ENCODE measurements at places on chromosomes 2 and 18.

- no peak for DNase-seq
Observed at GRCh38 chr18:63236406-63236805, 83.2 kb downstream of the BCL2 start.

- DNase-seq = no peak
Observed at GRCh38 chr2:222591661-222592060, 64.2 kb downstream of the FARSB start.

DNA sequence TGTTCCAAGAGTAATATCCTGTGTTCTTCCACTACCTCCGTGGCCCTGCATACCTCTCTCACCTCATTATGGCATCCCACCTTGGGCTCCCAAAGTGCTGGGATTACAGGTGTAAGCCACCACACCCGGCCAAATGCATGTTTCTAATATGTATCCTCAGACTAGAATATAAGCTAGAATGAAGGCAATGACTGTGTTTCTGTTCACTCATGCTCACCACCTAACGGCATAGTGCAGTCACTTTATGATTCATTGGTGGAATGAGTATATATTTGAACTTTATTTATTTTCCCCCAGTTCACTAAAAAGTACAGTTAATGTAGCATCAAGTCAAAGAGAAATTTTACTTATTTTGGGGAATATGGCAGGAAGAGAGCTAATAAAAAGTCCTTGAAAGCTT lies 11.3 kb downstream of the PIGN start:
- no peak for DNase-seq

DNA sequence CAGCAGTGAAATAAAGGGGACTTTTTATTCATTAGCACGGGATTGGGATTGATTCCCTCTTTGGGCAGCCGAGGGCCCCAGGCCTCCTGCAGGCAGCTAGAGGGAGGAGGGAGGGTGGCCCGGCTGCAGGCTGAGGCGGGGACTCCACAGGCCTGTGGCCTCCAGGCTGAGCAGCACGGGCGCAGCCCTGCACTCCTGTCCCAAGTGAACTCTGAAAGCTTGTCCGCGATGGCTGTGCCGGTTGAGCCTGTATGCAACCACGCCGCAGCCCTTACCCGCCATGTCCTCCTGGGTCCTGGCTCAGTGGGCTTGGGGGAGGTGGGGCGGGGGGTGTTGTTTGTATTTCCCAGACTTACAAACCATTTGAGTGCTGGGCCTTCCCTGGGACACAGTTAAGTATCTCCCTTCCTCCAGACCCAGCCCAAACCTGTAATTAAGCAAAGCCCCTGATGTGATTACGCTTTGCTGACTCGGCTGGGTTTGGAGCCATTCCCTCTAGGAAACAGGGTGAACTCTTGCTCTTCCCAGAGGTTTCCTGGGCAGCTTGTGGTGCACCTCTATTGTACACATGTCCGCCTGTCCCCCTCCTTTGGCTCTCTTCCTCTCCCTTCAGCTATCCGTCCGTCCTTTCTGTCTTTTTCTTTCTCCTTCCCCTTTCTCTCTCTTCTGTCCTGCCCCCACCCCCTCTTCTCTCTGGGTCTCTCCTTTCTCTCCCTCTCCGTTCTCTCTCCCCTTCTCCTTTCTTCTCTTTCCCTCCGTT lies 5.3 kb downstream of the GLI2 start:
- DNase-seq = no peak

DNA sequence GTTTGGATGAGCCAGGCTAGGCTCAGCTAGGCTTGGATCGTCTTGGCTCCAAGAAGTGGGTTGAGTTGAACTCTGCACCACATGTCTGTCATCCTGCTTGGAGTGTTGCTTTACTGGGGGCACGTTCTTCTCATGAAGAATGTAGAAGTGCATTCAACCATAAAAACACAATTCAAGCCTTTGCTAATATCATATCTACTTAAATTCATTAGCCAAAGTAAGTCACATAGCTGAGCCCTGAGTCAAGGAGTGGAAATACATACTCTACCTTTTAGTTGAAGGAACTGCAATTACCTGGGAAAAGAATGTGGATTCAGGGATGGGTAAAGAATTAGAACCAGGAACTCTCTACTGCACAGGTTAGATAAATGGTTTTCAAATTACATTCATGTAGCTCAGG lies 360.4 kb upstream of the KCNH7 start:
- no peak for DNase-seq

- no peak for DNase-seq
Observed at GRCh38 chr18:43882358-43883055, 605.2 kb upstream of the SYT4 start.

DNA sequence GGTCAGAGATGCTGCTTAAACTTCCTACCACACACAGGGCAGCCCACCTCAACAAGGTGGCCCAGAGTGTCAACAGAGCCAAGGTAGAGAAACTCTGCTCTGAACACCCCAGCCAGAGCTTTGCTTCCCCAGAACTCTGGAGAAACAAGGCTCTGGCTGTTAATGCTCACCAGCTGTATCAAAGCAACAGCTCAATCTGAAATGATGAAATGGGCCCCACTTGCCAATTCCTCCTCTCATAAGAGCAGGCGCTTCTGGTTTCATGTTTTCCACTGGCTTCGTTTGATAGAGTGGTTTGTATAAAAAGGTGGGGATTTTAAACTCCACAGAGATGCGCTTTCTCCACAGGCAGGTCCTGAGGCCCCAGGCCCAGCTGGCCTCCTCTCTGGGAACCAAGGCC lies 60.9 kb upstream of the TFCP2L1 start:
- no peak for DNase-seq

- DNase-seq = no peak
Observed at GRCh38 chr2:156907806-156908205, 349.7 kb upstream of the GALNT5 start.

DNA sequence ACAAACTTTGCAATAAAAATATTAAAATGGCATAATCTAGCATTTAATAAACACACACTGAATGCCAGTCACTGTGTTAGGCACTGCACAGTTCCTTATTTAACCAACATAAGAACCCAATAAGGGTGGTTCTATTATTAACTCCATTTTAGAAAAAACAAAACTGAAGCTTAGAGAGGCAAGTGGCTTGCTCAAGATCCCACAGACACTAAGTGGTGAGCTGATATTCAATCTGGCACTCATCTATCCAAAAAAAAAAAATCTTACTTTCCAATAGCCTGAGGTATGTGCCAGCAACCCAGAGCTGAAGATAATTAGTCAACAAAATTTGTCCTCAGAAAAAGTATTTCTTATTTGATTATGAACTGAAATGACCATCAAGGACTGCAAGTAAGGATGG lies 799 bp downstream of the CYTIP start:
- DNase-seq = no peak

GRCh38 chr2:104786821-104787220 lies 67.1 kb upstream of the POU3F3 start:
- DNase-seq = no peak

DNA sequence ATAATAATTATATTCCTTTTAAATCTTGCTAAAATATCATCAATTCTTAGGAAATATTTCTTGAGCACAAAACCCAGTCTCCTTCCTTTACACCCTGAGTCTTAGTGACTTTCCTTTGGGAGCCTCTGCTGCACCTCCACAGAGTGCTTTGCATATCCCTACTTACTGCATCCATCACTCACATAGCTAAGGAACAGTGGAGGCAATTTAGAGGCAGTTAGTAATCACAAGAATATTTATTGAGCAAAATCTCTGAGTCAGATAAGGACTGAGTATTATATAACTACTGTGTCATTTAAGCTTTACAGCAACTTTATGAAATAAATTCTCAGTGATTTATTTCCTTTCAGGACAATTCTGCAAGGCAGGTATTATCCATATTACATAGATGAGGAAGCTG lies 327.7 kb downstream of the TMX3 start:
- no peak for DNase-seq

DNA sequence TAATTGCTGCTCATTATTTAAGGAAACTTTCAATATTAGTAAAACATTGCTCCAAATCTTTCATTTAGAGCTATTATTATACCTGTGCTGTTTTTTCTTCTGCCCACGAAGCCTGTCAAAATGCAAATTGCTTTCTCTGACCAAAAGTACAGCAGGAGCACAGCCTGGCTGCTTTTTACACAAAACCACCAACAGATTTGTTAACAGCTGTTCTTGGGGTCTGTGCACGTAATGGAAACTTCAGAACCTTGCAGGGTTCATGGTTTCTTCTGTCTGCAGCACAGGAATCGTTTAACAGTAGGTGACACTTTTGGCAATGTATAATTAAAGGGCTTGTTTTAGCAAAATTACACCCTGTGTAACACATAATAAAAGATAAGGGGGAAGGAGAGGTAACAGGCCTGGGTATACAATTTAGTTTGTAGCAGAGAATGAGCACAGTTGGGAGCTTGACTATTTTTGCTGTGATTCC lies 447.3 kb downstream of the KCNJ3 start:
- DNase-seq = peak; percentile 95

DNA sequence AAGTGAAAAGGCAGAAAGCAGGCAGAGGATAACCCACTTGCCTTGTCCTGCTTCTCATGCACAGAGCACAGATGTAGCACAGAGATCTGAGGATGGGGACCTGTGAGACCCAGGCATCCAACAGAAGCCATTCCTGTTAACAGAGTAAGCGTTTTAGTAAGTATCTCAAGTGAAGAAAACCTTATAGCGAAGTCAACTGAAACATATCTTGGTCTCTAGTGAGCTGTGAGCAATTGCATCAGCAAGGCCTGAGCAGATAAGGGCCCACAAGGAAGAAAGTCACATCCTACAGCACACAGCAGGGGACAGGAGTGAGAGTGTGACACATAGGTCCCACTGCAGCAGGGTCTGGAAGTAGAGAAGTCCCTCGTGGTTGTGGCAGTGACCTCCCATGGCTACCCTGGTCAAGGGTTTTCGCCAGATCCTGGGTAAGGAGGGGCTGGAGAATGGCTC lies 248.7 kb upstream of the TNP1 start:
- DNase-seq = no peak

- DNase-seq = no peak
Observed at GRCh38 chr2:240685771-240686371, 3.2 kb upstream of the AQP12B start.

DNA sequence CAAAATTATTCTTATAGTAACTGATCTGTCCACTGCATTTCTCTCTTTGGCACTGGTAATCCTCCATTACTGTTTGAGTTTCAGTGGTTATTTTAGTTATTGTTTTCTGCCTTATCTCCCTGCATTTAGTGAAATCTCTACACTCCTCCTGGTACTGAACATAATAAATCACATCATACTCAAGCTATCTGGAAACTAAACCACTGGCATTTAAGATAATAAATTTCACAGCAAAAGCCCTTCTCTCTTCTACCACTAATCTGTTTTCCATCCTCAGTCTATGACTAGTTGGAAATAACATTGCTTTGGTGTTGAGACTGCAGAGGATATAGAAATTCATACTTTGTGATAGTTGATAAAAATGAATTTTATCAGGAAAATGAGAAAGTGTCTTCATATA lies 399.3 kb upstream of the FSHR start:
- DNase-seq = no peak

DNA sequence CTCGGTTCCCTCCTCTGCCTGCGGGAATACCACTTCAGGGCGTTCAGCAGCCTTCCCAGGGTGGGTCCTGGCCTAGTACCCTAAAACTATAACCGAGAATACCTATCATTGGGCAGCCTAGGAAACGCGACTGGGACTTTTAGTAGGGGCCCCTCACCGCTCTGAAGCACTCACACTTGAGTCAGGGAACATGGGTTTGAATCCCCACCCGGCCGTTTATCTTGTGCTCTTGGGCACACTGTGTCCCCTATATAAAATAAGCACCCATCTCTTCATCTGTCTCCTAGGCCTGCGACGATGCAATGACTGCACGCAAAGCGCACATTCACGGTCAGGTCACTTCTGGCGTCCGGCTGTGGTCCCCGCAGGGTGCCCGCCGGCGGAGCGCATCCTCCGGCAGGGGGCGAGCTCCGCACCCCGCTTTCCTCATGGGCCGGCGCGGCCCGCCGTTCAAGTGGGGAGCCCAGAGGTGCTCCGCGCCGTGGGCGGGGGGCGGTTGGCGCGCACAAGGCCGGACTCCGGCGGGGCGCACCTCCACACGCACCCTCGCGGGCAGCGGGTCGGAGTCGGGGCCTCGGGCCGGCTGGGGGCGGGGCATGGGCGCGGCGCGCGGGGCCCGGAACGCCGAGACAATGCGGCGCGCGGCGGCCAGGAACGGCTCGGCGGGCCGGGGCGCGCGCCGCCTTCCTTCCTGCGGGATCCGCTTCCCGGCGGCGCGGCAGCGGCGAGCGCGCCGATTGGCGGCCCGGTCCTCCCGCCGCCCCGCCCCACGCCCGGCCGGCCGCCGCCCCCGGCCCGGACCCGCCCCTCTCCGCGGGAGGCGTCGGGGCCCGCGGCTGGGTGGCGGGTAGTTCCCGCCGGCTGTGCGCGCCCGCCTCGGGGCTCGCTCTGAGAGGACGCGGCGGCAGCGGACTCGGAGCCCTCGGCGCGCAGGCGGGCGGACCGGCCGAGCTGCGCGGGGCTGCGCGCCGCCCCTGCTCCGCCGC lies at the start of gene ASAP2:
TSS of gene ASAP2 (plus strand) at position 850 of the 986 bp plus-strand sequence. CDS start 293 bp downstream, outside the sequence.
- peak; percentile 40 for DNase-seq

DNA sequence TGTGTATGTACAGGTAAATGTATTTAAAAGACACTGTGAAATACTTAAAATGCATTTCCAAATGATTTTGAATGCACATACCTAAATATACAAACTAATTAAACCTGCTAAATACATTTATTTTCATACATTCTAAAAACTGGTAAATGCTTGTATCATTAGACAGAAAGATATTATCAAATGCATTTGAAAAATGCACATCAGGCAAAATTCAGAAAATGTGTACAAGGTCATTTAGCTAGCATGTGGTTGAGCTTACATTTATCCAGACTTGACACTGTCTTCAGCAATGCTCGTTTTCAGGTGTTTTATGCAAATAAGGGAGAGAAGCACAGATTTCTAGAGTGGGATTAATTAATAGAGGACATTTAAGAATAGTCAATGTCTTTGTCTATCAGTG lies 374.2 kb downstream of the SUCLG1 start:
- DNase-seq = no peak

GRCh38 chr2:180728928-180729559 lies 251.4 kb upstream of the UBE2E3 start:
- no peak for DNase-seq

GRCh38 chr2:196277002-196277401 lies 105.6 kb upstream of the STK17B start:
- no peak for DNase-seq

DNA sequence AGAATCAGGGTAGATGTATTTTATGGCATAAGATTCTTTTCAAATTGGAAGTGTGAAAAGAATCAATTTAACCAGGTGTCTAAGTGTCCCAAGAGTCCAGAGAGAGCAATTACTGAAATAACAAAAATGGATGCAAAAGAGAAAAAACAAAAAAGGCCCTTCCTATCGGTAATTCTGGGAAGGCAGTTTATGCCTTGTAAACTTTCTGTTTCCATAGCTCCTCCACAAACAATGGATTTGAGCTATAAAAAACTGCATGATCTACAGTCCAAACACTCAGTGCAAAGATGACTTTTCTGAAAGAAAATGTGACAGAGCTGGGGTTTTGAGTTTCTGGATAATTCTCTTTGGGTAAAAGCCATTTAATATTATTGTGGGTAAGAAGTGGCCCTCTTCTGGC lies 366.1 kb downstream of the EN1 start:
- DNase-seq = no peak

- DNase-seq = peak; percentile 23
Observed at GRCh38 chr2:187453078-187453641, 5.1 kb upstream of the CALCRL start.

All from NCI-H748 treated with DMSO at 0.1 percent for 48 hours (cell line).